ENCODE measurements at places on chromosomes 3 and 15.

DNA sequence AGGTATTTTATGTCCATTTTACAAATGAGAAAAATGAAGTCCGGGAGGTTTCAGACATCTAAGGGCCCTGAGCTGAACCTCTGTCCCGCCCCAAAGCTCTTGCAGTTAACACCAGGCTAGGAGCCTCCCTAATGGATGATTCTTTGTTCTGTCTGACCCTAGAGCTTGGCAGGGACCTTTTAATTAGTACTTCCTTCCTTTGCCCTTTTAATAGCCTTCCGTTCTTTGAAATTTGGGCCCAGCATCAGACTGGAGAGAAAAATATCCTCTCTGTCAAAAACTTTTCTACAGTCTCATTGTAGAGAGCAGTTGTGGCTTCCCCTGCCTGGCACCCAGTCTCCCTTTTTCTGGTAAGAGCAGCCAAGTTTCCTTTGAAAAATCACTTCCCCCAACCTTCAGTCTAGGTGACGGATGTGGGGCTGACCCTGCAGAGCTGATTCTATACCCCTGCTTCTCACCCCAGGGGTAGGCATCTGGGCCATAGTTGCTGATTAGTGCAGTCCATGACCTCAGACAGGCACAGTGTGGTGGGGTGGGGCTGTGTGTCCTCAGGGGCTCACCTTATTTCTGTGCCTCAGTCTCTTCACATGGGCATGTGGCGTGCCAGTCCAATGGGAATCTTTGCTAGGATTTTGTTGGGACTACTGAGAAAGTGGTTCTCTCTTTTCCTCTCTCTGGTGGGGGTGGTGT lies 220.4 kb downstream of the ADAMTS9 start:
- DNase-seq: no peak

DNA sequence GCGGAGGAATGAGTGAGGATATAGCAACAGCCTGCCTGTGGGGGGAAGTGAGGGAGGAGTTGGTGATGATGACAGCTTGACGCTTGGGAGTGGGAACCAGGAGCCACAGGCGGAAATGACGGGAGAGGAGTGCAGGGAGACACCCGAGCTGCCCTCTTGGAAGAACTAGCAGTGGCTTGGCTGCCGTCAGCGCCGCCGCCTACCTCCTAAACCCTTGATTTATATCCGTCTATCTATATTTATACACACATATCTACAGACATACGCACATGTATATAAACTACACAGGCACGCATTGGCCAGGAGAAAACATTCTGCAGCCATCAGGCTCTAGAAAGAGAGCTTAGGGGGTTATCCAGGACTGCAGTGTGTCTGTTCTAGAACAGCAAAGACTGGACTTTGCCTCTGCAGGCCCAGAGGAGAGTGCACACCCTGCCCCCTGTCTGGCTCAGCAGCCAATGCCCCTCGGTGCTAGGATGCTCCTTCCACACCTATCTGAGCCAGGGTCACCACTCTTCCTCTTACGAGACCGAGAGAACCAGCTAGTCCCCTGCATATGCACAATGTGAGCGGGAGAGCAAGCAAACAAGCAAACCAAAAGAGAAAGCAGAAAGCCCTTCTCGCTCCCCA lies 45.3 kb upstream of the MAGEF1 start:
- DNase-seq: no peak

- DNase-seq: no peak
Measured at GRCh38 chr15:85690561-85691231, 104.0 kb downstream of the KLHL25 start.

GRCh38 chr3:140571836-140572235 lies 106.0 kb upstream of the TRIM42 start:
- DNase-seq: no peak

DNA sequence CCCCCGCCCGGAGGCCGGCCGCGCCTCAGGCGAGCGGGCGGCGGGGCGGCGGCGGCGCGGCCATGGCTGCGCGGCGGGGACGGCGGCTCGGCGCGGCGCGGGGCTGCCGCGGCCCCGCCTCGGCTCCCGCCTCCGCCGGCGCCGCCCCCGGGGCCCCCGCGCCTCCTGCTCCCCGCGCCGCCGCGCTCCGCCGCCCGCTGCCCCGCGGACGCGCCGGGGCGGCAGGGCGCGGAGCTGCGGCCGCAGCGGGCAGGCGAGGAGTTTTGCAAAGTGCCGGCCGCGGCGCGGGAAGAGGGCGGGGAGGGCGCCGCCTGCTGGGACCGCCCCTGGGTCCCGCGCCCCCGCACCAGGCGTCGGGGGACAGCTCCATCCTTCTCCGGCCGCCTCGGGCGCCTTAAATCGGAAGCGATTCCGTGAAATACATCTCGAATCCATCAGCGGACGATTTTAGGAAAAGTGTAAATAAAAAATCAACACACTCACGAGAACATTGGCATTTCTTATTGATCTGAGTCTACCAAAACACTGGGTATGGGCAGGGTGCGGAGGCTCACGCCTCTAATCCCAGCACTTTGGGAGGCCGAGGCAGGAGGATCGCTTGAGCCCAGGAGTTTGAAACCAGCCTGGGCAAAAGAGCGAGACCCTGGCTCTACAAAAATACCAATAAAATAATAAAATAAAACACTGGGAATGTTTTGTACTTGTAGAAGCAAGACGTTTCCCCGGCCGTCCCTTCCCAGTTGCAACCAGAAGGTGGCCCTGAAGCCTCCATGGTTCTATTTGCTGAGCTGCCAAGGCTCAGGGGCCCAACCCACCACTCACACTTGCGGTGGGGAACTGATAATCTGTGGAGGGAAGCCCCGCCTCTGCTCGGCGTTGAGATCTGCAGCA lies 136.9 kb downstream of the NUP210 start:
- DNase-seq: no peak

DNA sequence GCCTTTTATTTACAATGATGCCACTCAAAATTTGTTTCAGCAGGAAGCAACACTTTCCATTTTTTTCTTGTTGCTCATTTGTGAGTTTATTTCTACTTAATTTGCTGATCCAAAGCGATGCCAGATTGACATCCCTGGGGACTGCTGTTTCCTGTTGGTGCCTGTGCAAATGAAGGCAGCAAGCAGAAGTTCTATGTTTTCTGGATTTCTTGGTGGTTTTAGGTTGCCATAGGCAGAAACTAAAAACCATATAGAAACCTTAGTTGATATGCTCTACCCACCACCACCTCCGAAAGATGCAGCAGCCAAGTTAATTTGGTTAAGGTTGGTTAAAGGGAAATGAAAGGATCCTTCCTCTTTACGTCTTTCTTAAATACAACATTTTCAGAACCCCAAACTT lies 356.2 kb downstream of the RBMS3 start:
- no peak for DNase-seq

GRCh38 chr15:52780172-52780980 lies 9.8 kb downstream of the ONECUT1 start:
- peak; percentile 62 for DNase-seq

GRCh38 chr3:194312186-194312742 lies 38.9 kb downstream of the CPN2 start:
- no peak for DNase-seq

DNA sequence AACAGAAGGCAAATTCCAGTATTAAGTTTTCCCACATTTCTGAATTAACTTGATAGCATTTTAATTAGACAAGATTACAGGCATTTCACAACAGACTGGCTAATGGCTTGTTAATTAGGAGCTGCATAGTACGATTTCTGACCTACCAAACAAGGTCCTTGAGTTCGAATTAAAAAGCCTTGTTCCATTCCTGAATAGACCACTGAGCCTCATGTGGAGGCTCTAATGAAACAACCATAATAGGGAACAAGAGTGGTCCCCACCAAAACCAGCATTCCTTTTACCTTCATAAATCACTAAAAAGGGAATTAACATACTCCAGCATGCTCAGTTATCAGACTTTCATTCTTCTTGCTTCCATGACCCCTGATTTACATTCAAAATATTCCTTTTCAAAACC lies 66.4 kb downstream of the PRTG start:
- no peak for DNase-seq

DNA sequence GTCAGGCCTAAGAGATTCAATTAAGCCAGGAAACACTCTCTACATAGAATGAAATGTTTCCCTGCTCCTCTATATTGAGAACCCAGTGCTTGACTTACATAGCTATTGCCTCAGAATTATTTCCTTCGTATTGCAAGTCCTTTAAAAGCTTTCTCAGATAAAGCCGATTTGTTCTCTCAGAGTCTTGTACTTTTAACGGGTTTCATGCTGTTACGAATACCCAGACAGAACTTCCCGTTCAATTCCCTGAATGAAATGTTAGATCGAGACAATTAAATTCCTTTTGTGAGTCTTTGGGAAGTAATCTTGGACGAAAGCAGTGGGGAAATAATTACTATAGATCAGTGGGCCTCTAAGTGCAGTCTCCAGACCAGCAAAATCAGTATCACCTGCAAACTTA lies 102.8 kb upstream of the CHL1 start:
- DNase-seq: no peak

GRCh38 chr3:23793528-23794134 lies 12.1 kb upstream of the UBE2E1 start:
- DNase-seq: no peak

GRCh38 chr15:58839485-58839884 lies 68.4 kb downstream of the MINDY2 start:
- peak; percentile 1 for DNase-seq

All from CD4-positive, CD25-positive, alpha-beta regulatory T cell (primary cell).